Stimulated activated CD8-positive, alpha-beta memory T cell treated with anti-CD3 and anti-CD28 coated beads, Interleukin-7, amount 100 ng/mL, for 1 hour (primary cell): ENCODE measurements at places on chromosomes 6 and 20.

GRCh38 chr6:108159981-108160380, 5.8 kb upstream of the NR2E1 start:
- DNase-seq = no peak

DNA sequence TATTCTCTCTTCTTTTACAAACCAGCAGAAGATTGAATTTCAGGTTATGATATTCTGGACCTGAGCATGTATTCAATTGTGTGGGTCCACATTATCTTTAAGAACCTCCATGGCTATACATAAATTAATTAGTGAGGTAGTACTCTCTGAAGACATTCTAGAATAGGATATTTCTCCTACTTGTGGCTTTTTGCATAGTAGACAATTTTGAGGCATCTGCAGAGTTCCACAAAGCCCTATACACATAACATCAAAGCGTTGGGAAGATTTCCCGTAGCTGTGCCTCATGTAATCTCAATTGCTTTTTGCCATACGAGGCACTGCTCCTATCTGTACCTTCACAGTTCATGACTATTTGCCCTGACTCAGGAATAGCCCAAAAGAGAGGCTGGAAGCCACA, 395.4 kb upstream of the RGS17 start:
- no peak for DNase-seq

DNA sequence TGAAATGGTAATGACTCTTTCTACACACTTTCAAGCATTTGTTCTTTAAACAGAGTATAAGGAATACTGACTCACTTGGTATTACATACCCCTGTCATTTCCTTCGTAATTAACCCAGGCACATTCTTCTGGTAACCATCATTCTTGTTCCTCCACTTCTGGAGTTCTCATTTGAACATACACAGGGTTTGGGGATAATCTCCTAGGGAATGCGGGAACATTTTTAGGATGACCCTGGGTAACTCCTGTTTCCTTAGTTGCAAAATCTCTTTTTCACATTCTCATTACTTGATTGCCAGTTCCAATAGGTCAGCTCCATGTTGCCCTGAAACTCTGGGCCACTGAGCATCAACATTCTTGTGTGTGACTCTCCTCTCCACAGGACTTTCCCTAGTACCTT, 51.5 kb upstream of the E2F3 start:
- no peak for DNase-seq

DNA sequence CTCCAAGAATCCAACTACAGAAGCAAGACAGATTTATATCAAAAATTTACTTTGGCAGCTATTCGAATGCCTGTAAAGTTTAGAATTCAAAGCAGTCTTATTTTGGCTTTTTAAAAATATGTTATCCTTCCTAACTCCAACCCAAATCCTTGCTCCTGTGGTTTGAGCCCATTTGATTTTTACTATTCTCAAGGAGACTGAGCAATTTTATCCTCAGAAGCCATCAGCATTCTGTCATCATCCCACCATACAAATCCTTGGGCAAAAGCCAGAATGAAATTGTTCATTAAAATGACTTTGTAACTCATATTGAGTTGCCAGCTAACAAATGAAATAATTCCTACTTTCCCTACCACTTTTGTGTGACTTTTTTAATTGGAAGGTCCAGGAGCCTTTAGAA, 392.8 kb downstream of the ADGRB3 start:
- DNase-seq = no peak

DNA sequence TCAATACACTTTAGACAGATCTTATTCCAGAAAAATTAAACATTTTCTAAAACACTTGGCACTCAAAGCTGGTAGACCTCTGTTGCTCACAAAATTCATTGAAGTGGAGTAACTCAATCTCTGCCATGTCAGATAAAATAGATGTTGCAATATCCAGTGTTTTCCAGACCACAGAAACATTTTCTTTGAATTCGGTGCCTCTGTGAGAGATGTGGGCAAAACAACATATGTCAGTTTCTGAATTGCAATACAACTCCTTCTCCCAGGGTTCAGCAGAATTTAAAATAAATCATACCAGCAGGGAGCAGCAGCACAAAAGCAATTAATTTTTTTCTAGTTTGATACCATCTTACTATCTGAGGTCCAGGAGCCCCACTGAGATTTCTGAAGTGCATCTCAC, 11.3 kb upstream of the PKHD1 start:
- DNase-seq = no peak

DNA sequence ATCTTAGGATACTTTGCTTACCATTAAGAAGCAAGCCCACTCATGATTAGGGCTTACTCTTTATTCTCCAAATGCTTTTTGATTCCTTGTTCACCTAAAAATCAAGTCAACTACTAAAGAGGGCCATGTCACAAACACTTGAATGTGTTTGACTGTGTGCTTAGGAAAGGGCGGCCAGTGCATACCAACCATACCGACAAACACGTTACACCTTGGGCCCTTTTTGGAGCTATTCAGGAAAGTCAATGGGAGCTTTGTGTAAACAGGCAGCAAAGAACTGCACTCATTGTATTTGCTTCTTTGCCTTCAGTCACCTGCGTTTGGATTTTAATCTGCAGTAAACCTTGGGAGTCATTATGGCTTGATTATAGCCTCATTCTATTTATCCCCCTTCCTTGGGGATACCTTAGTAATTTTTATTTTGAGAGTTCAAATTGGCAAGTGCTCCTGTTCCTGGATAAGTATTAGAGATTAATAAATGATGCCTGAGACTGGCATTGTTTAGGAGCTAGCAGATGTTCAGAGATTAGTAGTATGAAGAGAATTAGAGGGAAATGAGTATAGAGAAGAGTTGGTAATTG, 102.6 kb upstream of the HDGFL1 start:
- DNase-seq = no peak

- no peak for DNase-seq
Measured at GRCh38 chr6:166687070-166687878, 60.2 kb upstream of the RPS6KA2 start.

DNA sequence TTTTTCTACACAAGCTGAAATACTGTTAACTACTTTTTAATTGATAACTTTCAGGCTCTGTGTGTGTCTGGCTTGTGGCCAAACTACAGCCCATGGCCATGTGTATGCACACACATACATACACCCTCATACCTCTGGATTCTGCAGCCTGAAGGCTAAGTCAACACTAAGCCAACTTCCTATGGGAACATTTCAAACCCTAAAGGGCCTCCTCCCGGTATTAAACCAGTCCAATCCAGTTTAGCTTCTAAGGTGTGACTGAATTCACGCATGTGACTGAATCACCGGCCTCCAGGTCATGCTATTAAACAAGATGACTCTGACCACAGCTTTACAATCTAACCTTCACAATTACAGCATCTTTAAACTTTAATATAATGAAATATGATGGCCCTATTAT, 20.7 kb upstream of the DST start:
- no peak for DNase-seq

DNA sequence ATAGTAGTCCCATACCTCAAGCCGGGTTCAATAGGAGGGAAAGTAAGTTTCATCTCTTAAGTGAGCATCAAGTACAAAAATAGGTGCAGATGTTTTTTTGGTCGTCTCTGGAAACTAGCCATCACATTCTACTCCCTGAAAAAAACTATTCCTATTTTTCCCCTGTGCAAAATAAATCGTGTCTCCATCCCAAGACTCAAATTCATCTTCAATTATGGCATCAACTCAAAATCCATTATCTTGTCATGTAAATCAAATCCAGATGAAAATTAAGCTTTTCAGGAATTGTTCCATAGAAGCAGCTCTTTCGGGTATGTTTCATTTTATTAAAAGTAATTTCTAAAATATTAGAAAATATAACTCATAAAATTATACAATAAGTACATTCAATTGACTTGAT, 1368.4 kb downstream of the GRIK2 start:
- DNase-seq = no peak

GRCh38 chr6:12102350-12102749, 90.2 kb downstream of the HIVEP1 start:
- no peak for DNase-seq

DNA sequence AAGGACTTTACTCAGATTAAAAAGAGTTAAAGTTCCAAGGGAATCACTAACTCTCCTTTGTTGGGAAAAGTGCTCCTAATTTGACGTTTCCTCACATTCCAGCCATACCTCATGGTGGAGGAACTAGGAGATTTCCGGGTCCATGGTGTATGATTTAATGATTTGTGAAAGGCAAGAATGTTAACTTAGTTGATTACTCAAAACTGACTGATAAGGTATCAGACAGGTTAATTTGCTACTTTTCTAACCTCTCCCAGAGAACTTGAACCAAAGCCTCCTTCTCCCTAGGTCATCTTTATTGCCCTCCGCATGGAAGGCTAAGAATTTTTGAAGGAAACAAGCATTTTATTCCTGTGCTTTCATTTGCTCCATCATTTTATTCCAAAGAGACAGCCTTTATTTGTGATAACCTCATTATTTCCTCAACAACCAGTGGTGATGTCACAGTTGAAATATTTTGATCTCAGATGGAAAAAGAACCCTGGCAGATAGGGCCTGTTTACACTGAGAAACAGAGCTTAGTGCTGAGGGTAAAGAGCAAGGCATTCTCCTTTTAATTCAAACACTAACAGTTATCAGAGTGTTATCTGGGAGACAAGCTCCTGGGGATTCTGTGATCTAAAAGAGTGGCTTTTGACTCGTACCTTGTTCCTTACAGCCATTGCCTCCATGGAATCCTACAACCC, 57.4 kb upstream of the BMP2 start:
- no peak for DNase-seq

GRCh38 chr20:37354210-37355195, 8.6 kb downstream of the SRC start:
- no peak for DNase-seq

- DNase-seq = no peak
Measured at GRCh38 chr6:1965596-1966224, 279.7 kb downstream of the GMDS start.

GRCh38 chr6:360349-360748, 31.2 kb upstream of the IRF4 start:
- DNase-seq = no peak

DNA sequence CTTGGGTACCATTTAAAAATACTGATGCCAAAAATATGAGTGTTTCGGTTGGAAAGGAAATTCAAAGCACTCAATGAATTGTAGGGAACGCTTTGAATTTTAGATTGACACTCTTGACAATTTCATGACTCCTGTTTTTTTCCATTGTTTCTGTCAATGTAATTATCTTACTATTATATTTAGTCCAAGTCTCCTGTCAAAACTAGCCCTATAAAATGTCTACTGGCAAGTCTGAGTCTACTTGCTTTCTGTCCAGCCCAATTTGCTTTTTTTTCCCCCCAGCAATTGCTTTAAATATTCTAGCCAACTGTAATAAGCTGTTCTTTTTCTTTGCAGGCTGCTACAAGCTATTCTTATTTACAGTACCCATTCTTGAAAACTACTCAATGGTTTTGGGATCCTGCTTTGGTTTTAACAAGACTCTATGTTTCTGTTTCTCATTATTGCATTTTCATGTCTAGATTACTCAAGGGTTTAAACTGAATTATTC, 1103.9 kb upstream of the GJE1 start:
- no peak for DNase-seq
